ENCODE measurements at places on chromosomes 3 and 15. TPM values are rescaled to one million over a fixed set of nuclear protein-coding genes. Genes with fewer than 3 reads are reported as not detected.

ROBO2 gene
- total RNA-seq: 9.3 TPM

MFN1 gene
- 32.2 TPM for total RNA-seq

DNA sequence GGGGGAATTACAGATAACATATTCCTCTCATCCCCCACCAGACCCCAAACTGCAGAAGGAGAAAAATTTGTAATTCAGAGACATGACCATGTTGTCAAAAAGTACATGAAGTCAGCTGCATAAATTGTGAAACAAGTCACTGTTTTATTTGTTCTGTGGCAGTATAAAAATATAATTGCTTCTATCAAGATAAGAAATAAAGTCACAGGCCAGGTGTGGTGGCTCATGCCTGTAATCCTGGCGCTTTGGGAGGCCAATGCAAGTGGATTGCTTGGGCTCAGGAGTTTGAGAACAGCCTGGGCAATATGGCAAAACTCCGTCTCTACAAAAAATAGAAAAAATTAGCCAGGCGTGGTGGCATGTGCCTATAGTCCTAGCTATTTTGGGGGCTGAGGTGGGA, 87.7 kb upstream of the DPH6 start:
- no peak overlapping the region for H3K4me3 ChIP-seq
- no peaks in the 10 kb centered on the region for H3K27me3 ChIP-seq
- H3K27ac ChIP-seq: no peak overlapping the region
- H3K4me1 ChIP-seq: no peaks in the 10 kb centered on the region
- H3K36me3 ChIP-seq: no peaks in the 10 kb centered on the region

GRCh38 chr3:64055076-64055475, 31.8 kb upstream of the PSMD6 start:
- no peaks in the 10 kb centered on the region for H3K4me1 ChIP-seq
- H3K27ac ChIP-seq: no peak overlapping the region
- H3K36me3 ChIP-seq: no peaks in the 10 kb centered on the region
- no peak overlapping the region for H3K4me3 ChIP-seq

- no peak for DNase-seq
- no peak overlapping the region for H3K4me3 ChIP-seq
- no peak overlapping the region for H3K27ac ChIP-seq
- no peaks in the 10 kb centered on the region for H3K4me1 ChIP-seq
- H3K36me3 ChIP-seq: no peaks in the 10 kb centered on the region
Measured at GRCh38 chr15:92677999-92678398, 22.4 kb upstream of the FAM174B start.

- no peaks in the 10 kb centered on the region for H3K27me3 ChIP-seq
- no peaks in the 10 kb centered on the region for H3K36me3 ChIP-seq
- H3K4me1 ChIP-seq: no peaks in the 10 kb centered on the region
- H3K4me3 ChIP-seq: no peak overlapping the region
Measured at GRCh38 chr3:8094415-8094814, 407.2 kb upstream of the LMCD1 start.

GRCh38 chr3:184748219-184749135, 36.6 kb upstream of the MAGEF1 start:
- no peaks in the 10 kb centered on the region for H3K36me3 ChIP-seq
- no peaks in the 10 kb centered on the region for H3K27me3 ChIP-seq
- H3K4me3 ChIP-seq: no peak overlapping the region
- DNase-seq: no peak
- peaks cover 8% of the 10 kb centered on the region for H3K4me1 ChIP-seq

GRCh38 chr3:66729687-66730393, 229.0 kb upstream of the LRIG1 start:
- no peak for DNase-seq
- no peak overlapping the region for H3K4me3 ChIP-seq
- no peaks in the 10 kb centered on the region for H3K27me3 ChIP-seq
- no peak overlapping the region for H3K27ac ChIP-seq
